Effector memory CD4-positive, alpha-beta T cell (primary cell): ENCODE measurements at places on chromosomes 3 and 15.

- DNase-seq: no peak
Observed at GRCh38 chr3:49648354-49649019, 25.7 kb upstream of the APEH start.

DNA sequence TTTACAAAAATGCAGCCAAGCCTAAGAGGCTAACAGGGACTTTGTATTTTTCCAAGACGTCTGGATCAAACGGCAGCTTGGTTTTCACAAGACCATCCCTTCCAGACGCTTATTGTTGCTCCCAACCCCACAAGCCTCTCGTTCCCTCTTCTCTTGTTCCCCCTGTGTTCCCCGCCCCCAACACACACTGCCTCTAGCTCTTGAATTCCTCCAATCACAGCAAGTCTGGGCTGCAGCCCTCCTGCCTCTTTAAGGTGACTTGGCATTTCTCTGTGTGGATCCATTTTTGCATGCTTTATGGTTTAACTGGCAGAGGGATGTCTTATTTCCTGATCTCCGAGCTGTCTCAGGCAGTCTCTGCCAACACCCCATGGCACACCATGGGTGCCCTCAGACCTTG, 182.2 kb downstream of the ABHD5 start:
- no peak for DNase-seq

- no peak for DNase-seq
Observed at GRCh38 chr3:50570508-50571279, 1.4 kb downstream of the HEMK1 start.

- DNase-seq: no peak
Observed at GRCh38 chr3:27289769-27290413, 79.3 kb downstream of the NEK10 start.

GRCh38 chr15:70503073-70503745, 260.1 kb downstream of the UACA start:
- no peak for DNase-seq

GRCh38 chr3:196641333-196642054, 2.0 kb downstream of the NRROS start:
- peak; percentile 20 for DNase-seq

GRCh38 chr3:72930754-72931153, 42.9 kb downstream of the GXYLT2 start:
- DNase-seq: no peak

DNA sequence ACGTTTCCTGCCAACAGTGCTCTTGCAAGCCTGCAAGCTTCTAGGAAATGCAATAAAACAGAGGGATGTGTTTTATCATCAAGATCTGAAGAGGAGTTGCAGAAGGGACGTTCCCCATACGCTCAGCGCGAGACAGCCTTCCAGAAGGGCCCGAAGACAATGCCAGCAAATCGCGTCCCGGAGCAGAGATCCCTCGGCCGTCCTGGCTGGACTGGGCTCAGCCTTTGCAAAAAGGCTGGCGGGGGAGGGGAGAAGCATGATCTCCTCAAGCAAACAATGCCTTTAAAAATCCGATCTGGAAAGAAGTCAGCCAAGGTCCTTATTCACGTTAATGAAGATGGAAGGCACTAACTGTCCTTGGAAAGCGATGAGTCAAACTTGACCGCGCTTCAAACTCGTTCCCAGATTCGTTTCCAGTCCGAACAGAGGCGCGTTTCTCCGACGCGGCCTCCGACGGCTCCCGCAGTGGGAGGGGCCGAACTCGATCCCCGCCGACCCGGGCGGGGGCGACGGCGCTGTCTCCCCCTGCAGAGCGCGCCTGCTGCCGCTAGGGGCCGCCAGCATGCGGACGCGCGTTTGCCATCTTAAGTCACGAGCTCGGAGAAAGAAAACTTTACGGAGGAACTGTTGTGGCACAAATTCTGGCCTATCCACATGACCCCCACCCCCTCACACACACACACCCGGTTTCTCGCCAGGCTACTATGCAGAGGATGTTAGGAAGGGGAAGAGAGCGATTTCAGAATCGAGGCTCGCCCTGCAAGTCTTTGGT, 5.5 kb downstream of the BCL6 start:
- peak; percentile 69 for DNase-seq

- no peak for DNase-seq
Observed at GRCh38 chr15:98405013-98405412, 243.3 kb upstream of the IGF1R start.

GRCh38 chr15:41965441-41966413, 6.6 kb downstream of the EHD4 start:
- no peak for DNase-seq

DNA sequence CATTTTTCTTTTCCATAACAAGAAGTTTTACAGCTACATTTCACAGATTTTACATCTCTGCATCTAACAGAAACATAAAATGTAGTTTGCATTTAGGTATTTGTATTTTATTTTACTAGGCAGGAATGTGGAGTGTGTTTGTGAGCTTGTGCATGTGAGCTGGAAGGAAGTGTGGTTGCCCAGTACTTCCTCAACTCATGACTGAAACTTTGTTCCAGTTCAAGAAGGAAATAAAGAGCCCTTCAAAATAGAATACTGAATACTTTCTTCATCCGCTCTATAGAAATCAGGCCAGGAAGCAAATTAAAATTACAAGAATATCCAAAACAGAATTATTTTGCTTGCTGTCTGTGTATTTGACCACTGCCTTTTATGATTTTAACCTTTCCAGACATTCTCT, 81.3 kb downstream of the CHL1 start:
- no peak for DNase-seq

GRCh38 chr3:48564667-48565066, 1.1 kb upstream of the UCN2 start:
- no peak for DNase-seq

DNA sequence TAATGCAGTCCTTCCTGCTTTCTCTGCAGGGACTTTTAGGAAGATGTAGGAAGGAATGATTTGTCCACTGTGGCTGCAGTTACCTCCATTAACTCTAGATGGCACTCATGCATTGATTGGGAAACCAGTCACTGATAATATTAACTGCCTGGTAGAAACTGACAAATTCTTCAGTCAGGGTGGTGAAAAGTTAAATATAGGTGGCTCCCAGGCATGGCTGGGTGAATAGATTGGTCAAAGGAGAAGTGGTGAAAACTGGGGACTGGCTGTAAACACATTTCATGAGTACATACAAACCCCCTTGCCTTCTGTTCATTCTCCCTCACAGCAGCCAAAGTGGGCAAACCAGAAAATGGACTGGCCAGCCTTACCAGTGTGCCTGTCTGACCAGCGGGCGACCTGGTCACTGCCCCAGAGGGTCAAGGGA, 333.4 kb downstream of the THSD4 start:
- DNase-seq: no peak

DNA sequence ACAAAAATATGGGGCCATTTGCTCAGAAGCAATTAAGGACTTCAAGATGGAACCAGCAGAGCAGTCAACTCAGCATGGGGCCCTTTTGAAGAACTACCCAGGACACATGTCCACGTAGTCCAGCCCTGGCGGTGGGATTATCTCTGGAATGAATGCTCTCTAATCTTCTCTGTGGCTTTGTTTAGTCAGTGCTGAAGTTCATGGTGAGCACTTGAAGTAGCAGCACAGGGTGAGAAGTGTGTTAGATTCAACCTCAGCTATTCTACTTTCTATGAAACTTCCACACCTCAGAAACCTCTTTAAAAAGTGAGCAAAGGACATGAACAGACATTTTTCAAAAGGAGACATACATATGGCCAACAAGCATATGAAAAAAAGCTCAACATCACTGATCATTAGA, 74.4 kb downstream of the THRB start:
- DNase-seq: no peak

DNA sequence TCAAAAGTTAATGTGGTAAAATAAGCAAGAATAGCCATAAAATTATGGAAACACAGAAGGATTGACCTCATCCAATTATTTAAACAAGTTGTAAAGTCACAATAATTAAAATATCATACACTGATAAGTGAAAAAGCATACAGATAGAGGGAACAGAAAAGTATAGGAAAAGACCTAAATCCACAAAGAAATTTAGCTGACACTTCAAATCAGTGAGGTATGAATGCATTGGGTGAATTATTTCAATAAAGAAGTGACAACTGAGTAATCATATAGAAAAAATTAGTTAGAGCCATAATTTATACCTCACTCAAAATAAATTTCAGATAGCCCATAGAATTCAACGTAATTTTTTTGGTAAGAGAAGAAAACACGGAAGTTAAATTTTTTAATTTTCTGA, 25.1 kb downstream of the TFDP2 start:
- no peak for DNase-seq

DNA sequence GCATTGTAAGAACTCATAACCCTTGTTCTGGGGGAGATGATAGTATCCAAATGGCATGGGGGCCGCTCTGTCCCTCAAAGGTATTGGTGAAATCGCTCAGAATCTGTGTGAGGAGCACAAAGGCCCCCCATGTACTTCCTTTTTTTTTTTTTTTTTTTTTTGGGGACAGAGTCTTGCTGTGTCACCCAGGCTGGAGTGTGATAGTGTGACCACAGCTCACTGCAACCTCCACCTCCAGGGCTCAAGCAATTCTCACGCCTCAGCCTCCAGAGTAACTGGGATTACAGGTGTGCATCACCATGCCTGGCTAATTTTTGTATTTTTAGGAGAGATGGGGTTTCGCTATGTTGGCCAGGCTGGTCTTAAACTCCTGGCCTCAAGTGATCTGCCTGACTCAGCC, 37.0 kb downstream of the CMTM8 start:
- DNase-seq: no peak

GRCh38 chr3:94374439-94375161, 311.7 kb downstream of the NSUN3 start:
- no peak for DNase-seq

DNA sequence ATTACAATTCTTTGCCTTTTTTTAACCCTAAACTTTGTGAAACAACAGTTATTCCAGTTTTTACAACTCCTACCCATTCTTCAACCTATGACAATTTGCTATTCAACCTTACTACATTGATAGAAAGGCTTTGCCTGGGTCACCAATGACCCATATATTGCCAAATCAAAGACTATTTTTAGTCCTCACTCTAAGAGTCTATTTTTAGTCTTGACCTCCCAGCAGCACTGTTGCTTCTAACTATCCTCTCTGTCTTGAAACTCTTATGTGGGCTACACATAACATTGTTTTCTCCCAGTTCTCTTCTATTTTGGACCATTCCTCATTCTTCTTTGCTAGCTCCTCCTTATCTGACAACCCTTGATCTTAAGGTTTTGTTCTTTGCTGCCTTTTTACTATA, 71.4 kb downstream of the C3orf80 start:
- DNase-seq: no peak

DNA sequence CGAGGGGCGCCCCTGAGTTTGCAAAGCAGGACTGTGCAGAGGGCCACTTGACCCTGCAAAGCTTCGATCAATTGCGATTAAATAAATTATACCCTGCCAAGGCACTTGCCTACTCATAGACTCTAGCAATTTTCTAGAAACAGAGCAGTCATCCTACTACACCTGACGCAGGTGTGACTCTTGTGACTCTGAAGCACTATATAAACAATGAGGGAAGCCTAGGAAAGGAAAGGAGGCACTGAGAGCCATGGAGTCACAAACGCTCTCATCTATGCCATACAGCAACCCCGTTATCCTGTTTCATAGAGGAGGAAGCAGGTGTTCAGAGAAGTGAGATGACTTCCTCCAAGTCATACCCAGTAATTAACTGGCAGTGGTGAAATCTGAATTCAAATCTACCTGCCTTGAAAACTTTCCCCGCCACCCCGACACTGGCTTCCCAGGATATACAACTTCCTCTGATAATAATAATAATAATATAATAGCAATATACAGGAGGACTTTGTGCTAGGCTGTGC, 14.4 kb downstream of the ARHGEF3 start:
- no peak for DNase-seq

DNA sequence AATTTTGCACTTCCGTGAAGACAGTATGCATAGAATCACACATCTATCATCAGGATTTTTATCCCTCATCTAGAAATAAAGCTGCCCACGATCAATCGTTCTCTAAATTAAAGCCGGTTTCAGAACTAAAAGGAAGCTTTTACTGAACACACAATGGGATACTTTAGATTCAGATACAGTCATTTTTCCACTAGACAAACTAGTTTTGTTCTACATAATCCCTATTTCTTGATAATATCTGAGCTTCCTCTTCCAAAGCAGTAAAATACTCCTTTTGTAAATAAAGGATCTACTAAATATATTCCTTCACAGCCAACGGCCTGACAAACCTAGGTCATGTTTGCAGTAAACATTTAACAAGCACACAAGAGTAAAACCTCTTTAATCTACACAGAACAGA, 2.0 kb upstream of the GANC start:
- DNase-seq: no peak

DNA sequence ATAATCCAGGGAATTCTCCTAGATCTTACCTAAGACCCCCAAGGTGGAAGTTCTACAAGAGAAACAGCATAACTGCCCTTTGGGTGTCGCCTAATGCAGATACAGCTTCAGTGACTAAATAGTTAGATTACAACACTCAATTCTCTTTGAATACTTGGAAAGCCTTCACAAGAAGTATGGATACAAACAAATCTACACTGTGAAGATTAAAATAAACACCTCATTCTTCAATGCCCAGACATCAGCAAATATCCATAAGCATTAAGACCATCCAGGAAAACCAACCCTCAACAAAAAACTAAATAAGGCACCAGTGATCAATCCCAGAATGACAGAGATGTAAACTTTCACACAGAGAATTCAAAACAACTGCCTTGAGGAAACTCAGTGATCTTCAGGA, 963.2 kb downstream of the PLOD2 start:
- no peak for DNase-seq

- no peak for DNase-seq
Observed at GRCh38 chr3:184156522-184156955, 1.4 kb downstream of the DVL3 start.

- DNase-seq: no peak
Observed at GRCh38 chr15:89531796-89532537, 35.6 kb upstream of the RHCG start.

DNA sequence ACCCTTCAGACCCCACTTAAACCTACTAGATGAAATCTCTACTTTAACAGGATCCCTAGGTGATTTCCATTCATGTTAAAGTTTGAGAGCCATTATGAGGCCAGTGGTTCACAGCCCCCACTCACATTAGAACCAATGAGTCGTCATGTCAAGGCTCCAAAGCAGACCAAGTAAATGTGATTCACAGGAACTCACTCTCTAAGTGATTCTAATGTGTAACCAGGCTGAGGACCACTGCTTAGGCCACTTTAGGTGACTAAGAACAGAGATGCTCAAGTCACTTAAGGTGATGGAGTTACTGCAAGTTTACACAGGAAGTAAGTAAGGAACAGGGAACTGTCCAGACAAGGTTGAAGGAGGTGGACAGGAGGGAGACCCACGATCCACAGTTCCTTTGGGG, 7.7 kb downstream of the GALNT15 start:
- DNase-seq: no peak
